ENCODE measurements at places on chromosomes 16 and 17.

DNA sequence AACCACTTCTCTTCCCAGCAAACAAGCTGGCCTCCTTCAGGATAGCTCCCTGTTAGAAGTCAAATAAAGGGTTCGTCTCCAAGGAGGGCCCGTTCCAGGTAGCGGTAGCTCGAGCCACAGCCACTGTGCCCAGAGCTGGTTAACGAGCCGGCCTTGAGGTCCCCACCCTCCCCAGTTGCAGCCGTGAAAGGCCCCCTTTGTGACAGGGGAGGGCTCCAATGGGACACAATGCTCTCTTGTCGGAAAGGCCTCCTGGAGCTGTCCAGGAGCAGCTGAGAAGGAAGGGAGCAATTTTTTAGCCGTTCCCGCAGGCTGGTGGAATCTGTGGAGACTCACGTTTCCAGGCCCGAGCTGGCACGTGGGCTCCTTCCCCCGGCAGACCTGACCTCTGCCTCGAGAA is 29.9 kb upstream of the FOXF1 start:
- DNase-seq: no peak

GRCh38 chr17:73735245-73735644 is 91.0 kb upstream of the SDK2 start:
- no peak for DNase-seq

- no peak for DNase-seq
Observed at GRCh38 chr16:2465653-2466415, 5.3 kb upstream of the NTN3 start.

DNA sequence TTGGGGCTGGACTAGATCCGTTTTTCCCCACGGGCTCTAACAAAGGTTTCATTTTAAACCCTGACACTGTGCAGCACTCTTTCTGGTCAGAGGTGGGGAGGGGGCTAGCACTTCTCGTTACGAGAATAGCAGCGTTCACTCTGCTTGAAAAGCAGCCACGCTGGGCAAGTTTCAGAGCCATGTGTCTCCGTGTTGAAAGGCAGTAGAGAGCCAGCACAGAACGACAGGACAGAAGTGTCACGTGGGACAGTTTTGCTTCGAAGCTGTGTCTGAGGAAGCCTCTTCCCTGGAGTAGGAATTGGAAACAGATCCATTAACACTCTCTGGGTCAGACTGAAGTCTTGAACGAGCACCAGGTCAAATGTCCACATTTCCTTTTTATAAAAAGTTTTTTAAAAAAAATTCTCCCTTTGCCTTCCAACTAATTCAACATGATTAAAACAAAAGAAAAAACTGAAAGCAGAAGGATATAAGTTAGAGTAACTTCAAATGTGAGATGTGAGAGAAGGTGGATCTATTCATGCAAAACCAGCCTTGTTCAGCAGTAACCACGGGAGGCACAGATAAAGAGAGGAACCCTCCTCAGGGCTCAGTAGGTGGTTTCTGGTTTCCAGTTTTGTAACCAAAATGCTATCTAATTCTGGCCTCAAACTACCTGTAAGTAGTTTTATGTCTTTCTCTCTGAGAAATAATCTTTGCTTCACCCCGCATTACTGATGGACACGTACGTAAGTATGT is 65.0 kb downstream of the SMG6 start:
- DNase-seq: no peak

DNA sequence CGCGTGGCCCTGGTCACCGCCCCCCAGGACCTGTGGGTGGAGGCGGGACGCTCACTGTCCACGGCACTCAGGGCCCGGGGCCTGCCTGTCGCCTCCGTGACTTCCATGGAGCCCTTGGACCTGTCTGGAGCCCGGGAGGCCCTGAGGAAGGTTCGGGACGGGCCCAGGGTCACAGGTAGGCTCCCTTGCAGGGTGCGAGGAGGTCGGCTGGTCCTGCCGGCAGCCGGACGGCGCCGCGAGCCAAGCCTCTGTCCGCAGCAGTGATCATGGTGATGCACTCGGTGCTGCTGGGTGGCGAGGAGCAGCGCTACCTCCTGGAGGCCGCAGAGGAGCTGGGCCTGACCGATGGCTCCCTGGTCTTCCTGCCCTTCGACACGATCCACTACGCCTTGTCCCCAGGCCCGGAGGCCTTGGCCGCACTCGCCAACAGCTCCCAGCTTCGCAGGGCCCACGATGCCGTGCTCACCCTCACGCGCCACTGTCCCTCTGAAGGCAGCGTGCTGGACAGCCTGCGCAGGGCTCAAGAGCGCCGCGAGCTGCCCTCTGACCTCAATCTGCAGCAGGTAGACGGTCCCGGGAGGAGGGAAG is 1.3 kb downstream of the GUCY2D start:
- DNase-seq: no peak

DNA sequence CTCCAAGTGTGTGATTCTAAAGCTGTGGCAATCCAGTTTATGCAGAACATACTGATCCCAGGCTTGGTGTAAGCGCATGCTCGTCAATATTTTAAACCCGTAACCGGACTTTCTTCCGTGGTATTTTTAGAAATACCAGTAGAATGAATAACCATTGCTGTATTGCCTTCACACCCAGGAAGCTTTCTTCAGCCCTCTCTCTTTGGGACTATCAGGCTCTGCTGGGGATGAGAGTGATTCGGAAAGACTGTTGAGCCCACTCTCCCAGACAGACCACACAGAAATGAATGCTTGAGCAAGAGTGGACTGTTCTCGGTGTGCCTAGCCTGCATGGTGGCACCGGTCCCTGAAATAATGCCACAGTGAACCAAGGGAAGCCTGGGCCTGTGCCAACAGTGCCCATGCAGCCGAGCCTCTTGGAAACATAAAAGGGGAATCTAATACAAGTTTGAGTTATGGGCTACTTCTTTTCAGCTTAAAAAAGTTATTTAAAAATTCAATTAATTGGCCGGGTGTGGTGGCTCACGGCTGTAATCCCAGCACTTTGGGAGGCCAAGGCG is 89.9 kb upstream of the ELAC2 start:
- DNase-seq: no peak

DNA sequence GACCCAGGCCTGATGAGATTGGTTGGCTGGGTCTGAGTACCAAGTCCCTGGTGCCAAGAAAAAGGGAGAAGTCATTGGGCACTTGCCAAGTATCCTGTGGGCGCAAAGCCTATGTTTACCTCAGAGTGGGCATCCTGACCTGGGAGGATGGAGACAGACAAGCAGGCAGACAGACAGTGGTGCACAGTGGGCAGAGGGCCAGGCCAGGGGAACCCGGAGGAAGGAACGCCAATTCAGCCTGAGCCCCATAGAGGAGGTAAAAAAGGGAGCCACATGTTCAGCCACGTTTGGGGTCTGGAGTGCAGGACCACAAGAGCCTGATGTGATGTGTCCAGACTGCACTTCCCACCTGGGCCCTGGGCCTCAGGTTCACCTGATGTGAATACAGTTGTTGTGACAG is 5.4 kb downstream of the PHKG2 start:
- no peak for DNase-seq

- no peak for DNase-seq
Observed at GRCh38 chr16:68660359-68660795, 15.3 kb downstream of the CDH3 start.

- DNase-seq: no peak
Observed at GRCh38 chr16:51542981-51543815, 392.1 kb upstream of the SALL1 start.

DNA sequence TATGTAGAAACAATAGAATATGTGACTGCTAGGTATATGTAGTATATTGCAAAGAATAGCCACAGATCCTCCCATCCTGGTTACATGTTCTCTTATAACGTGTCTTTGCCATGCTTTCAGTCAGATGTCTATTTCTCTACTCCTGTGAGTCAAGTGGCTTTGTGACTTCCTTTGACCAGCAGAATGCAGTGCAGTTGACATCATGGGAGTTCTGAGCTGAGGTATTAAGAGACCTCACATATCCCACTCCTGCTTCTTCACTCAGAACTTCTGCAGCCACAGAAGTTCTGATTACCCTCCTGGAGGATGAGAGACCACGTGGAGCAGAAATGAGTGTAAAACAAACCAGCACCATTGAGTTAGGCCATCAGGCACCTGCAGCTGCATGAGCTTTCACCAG is 222.5 kb downstream of the PRKCA start:
- no peak for DNase-seq

DNA sequence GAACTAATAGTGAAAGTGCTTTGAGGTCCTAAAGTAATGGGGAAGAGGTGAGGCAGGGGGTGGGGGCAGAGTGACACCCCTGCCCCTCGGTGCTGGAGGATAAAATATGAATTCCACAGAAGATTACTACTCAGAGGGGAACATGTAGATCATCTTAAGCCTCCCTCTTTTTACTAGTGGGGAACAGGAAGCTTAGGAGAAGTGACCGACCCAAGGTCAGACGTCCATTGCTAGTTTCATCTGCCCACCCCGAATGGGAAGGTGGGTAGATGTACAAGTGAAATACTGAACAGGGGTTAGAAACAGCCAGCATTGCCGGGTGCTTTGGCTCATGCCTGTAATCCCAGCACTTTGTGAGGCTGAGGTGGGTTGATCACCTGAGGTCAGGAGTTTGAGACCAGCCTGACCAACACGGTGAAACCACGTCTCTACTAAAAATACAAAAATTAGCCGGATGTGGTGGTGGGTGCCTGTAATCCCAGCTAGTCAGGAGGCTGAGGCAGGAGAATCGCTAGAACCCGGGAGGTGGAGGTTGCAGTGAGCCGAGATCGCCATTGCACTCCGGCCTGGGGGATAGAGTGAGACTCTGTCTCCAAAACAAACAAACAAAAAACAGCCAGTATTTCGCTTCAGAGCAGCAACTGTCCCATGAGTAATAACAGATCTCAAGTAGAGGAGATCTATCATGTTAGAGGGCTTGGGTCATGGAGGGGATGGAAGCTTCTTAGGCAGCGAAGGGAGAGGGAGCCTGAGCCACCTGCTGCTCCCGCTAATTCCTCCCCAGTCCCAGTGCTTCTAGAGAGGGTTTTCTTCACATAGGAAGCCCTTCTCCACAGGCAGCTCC is 1.2 kb upstream of the NR1D1 start:
- DNase-seq: no peak

GRCh38 chr17:66429680-66430079 is 127.3 kb downstream of the PRKCA start:
- no peak for DNase-seq

DNA sequence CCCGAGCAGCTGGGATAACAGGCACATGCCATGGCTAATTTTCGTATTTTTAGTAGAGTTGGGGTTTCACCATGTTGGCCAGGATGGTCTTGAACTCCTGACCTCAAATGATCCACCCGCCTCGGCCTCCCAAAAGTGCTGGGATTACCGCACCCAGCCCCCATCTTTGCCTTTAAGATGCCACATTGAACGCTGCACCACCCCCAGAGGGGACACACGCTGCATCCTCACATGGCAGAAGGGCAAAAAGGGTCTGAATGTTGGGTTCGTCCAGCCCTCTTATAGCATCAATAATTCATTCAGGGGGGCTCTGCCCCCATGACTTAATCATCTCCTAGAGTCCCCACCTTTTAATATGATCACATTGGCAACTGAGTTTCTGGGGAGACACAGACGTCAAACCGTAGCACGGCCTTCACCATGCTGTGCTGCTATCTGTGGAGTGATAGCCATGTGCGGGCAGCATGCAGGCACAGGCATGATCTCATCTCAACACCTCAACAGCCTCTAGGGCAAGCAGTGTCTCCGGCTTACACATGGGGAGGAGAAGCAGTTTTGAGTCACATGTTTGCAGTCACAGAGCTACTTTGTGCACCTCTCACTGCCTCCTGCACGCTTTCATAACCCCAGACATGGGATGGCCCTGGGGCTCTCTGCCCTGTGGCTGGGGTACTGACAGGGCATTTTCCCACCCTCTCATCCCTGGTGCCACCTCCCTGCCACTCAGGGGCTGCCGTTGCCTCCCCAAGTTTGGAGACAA is 30.0 kb downstream of the IL21R start:
- no peak for DNase-seq

DNA sequence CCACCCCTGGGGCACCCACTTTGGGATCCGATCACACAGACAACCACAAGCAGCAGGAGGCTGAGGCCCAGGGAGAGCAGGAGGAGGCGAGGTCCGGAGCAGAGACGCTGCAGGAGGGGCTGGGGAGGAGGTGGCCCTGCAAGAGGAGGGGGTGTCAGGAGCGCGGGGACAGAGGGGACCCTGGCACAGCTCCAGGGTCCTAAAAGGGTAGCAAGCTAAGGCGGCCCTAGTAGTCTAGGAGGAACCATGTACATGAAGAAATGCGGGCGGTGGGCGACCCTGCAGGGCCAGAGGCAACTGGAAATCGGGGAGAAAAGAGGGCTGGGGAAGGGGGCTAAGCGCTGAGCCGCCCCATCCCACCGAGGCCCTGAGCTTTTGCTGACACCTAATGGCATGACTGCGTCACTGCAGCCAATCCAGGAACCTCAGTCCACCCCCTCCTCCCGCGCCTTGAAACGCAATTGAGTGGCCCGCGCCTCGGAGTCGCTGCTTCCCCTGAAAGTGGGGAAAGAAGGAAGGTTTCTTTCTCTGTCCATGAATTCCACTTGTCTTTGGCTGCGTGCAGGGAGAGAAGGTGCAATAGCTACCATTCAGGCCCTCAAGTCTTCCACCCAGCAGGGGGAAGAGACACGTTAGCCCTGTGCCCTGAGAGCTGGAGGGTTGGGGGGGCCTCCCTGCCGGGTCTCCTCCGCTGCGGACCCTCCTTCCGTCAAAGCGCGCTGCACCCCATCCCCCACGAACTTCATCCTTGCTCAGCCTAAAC is 1.8 kb downstream of the ASGR1 start:
- DNase-seq: no peak

GRCh38 chr16:58417600-58417999 is 25.3 kb downstream of the GINS3 start:
- no peak for DNase-seq

- no peak for DNase-seq
Observed at GRCh38 chr17:2027528-2028233, 2.3 kb upstream of the DPH1 start.

- no peak for DNase-seq
Observed at GRCh38 chr17:64056269-64057005, 36.0 kb upstream of the ICAM2 start.

GRCh38 chr17:77282524-77283515 is 142.1 kb downstream of the SEC14L1 start:
- DNase-seq: no peak

GRCh38 chr17:36542755-36543154 is 2.0 kb upstream of the GGNBP2 start:
- no peak for DNase-seq

GRCh38 chr17:57311281-57312216 is 55.2 kb downstream of the MSI2 start:
- no peak for DNase-seq
